ENCODE measurements at places on chromosomes 2 and 18.

DNA sequence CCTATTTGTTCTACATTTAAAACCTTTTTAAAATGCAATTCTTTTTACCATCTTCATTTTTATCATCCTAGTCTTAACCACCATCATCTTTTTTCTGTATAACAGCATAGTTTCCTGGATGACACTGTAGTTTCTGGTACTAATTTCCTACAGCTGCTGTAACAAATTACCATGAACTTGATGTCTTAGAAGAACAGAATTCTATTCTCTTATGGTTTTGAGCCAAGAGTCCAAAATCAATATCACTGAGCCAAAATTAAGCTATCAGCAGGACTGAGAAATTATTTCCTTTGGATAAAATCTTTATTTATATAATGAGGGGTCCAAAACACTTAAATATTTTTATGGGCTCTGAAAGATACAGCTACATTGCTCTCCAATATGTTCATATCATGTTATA is 539.3 kb downstream of the METTL4 start:
- no peak for DNase-seq

DNA sequence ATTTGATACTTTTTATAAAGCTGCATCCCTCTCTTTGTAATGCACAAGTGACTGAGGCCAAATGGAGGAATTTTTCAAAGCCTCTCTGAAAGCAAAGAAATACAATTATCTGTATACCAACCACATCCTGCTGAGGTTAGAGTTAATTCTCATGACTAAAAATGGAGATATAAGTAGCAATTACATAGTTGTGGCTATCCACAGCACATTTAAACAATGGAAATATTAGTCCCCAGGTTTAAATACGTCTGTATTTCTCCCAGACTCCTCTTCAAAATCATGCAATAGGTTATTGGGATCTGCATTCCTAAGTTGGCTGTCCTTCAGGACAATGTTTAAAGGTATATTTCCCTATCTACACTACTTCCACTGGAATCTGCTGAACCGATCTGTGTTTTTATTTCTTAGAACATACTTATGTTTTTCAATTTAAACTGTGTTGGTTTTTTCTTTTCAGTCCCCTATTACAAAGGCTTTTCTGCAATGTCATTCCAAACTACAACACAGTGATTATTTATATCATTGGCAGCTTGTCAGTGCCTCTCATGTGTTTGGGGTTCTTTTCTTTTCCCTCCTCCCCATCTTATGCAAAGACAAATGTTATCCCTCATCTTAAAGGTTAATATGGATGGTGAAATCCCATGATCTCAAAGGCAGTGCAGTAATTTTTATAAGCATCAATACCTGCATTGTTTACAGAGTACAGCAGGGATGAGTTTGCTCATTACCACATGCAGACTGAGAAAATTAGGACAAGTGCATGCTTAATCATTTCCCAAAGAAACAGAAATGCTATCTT is 134.8 kb upstream of the FSHR start:
- DNase-seq = no peak

DNA sequence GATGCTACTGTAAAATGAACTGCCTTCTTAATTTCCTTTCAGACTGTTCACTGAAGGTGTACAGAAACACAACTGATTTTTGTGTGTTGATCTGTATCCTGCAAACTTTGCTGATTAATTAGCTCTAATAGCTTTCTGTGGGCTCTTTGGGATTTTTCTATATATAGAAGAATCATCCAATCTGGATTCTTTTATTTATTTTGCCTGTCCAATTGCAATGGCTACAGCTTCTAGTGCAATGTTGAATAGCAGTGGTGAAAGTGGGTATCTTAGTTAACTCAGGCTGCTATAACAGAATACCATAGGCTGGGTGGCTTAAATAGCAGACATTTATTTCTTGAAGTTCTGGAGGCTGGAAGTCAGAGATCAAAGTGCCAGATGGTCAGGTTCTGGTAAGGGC is 74.4 kb downstream of the ID2 start:
- no peak for DNase-seq

DNA sequence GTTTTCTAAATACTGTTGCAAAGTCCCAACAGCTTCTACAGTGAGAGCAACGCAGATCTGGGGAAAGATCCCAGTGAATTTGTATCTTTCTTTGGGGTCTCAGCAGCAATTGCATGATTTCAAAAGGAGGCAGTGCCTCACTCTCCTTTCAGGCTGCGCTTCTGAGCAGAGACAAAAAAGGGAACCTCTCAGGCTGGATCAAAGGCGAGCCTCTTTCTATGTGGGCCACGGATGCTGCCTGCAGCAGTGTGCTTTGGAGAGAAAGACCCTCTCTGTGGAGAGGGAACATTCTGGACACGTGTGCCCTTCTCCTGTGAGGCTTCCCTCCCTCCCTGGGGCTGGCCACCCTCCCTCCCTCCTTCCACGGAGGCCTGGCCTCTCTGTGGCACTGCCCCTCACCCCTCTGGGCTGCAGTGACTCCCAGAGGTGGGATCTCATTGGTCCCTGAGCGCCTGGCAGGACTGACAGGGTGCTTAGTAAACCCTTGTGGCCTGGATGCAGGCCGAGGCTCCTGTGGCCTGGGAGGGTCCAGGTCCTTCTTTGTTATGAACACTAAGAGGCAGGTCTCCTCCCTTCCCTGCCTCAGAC is 21.6 kb upstream of the PDIA6 start:
- no peak for DNase-seq

DNA sequence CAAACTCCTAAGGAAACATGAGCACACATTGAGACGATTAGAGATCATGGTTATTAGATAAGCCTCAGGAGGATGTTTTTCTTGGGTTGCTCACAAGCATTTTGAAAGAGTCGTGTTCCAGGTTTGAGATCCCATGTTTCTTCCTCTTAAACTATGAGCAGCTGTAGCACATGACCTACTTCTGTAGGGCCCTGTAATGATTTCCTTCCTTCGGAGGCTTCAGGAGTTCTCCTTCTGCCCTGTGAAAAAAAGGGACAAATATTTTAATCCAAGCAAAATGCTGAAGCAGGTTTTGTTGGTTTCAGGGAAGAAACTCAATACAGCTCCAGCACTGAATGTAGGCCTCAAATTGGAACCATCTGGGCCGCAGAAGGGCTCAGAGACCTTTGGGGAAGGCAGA is 82.6 kb downstream of the POU3F3 start:
- no peak for DNase-seq

GRCh38 chr18:57004366-57005121 is 142.3 kb upstream of the BOD1L2 start:
- no peak for DNase-seq

GRCh38 chr2:157672129-157672528 is 43.5 kb upstream of the ACVR1C start:
- DNase-seq = no peak

DNA sequence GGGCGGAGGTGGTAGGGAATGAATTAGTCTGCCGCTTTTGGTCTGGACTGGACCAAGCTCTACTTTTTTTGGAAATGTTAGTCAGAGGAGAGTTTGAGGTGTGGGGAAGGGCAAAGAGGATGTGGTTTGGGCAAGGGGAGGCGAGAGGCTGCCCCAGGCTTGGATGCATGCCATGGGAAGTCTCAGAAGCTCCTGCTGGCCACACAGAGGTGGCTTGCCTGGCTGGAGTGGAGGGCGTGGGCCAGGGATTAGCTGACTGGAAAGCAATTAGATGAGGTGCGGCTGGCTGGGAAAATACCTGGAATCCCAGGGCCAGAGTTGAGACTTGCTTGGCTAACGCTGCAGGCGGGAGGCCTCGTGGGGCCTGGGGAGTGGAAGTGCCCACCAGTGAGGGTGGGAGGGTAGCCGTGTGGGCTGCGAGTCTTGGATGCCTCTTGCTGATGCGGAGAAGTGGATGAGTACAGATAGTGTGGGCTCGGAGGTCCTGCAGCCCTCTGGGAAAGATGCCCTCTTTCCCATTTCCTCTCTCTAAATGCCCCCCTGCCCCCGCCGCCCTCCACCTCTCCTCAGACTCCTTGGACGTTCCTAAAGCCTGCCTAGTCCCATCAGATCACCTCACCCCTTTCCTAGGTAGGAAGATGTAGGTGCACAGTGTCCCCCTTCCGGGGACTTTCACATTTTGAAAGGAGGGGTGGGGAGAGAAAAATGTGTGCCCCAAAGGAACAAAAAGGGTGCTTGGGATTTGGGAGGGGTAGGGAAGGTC is 117.6 kb downstream of the SMAD7 start:
- no peak for DNase-seq

DNA sequence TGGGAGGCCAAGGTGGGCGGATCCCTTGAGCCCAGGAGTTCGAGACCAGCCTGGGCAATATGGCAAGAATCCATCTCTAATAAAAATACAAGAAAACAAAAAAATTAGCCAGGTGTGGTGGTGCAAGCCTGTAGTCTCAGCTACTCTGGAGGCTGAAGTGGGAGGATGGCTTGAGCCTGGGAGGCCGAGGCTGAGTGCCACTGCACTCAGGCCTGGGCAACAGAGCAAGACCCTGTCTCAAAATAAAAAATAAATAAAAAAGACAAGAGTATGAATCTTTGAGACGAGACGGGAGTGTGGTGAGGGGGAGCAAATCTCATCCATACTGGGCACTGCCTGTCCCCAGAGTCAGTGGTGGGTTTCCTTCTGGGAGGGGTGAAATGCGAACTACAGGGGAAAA is 12.2 kb downstream of the GPR17 start:
- no peak for DNase-seq

DNA sequence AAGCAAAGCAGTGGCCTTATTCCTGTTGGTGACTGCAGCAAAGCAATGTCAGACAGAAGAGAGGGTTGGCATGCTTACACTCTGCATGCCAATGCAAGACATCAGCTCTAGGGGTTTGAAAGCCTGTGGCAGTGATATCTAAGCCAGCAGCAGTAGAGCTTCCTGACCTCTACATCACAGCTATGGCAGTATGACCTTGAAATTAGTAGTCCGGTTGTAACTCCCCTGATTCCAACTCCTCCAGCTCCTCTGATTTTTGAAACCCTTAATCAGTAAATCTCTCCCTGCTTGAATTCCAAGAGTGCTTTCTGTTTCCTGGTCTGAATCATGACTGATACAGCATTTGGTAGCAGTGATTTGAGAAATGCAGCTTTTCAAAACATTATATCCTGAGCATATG is 60.0 kb upstream of the LRP1B start:
- no peak for DNase-seq

GRCh38 chr2:7014174-7014640 is 97.0 kb downstream of the RNF144A start:
- DNase-seq = no peak

DNA sequence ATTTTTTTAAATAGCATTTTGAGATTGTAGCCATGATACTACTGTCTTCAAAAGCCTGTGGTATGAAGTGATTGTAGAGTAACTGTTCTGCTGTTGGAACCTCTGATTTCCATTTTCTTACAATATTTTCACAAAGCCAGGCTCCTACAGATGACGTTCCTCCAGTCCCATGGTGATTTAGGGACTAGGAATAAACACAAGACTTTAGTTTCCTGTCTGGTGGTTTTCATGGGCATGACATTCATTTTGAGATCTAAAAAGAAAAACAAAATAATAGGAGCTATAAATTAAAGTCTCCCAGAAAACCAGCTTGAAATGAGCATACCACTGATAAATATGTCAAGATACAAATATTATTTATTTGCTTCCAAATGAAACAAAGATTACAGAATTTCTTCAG is 1223.5 kb upstream of the CELF4 start:
- no peak for DNase-seq

DNA sequence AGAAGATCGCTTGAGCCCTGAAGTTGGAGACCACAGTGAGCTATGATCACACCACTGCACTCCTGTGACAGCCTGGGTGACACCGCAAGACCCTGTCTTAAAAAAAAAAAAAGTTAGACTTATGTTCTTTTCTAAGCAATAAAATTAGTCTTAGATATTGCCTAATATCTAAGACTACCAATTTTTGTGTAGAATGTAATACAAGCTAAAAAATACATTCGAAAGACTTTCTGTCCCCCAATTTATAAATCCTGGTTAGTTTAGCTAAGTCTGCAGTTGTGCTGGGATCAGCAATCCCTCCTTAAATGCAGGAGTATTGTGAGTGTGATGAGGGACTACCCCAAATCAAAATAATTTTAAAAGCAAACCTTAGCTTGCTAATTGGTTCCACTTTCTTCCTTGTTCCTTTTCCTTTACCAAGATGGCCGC is 358 bp upstream of the STAMBP start:
- DNase-seq = no peak

DNA sequence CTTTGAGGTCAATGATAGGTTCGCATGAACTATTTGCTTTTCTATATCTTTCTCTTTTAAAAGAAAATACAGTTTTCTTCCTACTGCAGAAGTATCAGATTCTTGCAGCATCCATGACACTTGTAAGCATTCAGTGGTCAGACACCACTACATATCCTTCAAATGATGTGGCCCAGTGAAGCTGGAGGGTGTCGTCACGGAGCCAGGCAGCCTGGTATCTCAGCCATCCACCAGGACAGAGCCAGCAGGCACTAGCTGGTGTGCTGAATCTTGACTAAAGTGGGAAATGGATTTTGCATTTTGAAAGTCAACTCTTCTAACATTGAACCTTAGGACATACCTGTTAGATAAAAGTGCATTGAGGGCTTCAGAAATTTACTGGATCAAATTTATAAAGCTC is 5.4 kb downstream of the KLHL14 start:
- DNase-seq = no peak

DNA sequence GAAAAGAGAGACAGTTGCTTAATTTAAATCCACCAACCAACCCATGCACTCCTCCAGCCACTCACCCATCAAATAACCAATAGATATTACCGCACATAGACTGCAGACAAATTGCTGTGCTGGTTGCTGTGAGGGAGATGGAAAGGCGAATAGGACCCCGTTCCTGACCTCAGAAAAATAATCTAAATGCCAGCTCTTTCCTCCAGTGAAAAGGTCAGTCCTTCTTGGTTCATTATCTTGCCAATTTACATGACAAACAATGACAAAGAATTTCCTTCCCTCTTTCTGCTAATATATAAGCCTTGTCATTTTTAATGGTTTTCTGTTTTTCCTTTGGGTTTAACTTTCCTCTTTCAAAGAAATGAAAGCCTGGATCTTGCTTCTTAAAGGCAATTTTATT is 61.6 kb downstream of the MEP1B start:
- DNase-seq = no peak

- DNase-seq = peak; percentile 40
Observed at GRCh38 chr2:133362061-133362476, 206.2 kb downstream of the NCKAP5 start.

GRCh38 chr18:68533641-68534040 is 181.3 kb downstream of the TMX3 start:
- DNase-seq = no peak

GRCh38 chr2:111903930-111904439 is 5.6 kb downstream of the MERTK start:
- DNase-seq = no peak

GRCh38 chr2:150011161-150011730 is 423.7 kb upstream of the MMADHC start:
- no peak for DNase-seq

DNA sequence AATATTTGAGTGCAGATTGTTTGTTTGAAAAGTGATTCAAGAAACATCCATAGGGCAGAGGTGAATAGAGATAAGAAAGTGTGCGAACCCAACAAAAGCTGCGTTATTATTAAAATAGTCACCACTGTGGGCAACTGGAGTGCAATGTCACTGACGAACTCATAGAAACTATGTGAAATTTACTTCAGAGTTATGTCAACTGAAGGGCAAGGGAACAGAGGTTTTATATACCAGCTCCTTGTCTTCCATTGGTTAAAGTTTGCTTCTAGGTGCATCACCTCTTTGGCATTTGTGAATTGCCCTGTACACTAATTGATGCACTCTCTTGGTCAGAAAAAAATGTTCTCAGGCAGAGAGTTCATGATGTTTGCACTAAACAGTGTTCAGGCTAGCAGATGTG is 110.5 kb upstream of the NYAP2 start:
- DNase-seq = no peak

Data from AG04449 (cell line).